ENCODE measurements at places on chromosomes 12 and 14.

DNA sequence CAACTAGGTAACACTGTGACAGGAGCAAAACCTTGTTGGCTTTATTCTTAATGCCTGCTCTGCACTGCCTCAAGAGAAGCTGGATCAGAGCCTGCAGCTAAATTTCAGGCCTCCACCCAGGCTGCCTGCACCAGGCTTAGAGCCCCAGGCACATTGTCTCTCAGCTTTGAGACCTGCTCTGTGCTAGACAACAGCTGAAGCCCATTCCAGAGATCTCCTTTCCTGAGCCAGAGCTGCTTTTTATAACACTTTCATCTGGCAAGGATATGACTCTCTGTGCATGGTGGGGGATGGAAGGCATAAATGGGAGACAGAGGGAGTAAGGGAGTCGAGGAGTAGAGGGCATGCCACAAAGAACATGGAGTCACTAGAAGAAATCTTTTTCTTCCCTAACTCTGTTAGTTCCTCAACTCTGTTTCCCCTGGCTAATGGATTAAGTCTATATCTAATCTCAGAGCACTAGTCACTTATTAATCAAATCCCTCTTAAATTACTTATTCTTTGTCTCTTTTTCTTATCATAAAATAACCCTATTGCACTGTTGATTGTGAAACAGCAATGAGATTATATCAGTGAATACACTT lies 27.1 kb upstream of the LUM start:
- no peak for DNase-seq

DNA sequence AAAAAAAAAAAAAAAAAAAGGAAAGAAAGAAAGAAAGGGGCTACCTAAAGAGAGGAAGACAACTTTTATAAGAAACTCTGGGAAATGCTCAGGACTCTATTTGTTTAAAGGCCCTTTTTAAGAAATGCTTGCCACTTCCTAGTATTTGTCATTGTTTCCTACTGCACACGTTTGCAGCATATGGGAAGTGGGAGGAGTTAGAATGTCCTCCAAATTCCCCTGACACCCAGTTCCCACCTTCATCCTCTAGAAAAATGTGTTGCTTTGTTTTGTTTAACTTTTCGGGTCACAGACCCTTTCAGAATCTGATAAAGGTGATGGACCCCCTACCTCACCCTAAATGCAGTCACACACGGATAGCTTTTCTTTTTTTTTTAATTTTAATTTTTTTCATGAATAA lies 40.8 kb downstream of the NINJ2 start:
- DNase-seq: no peak

DNA sequence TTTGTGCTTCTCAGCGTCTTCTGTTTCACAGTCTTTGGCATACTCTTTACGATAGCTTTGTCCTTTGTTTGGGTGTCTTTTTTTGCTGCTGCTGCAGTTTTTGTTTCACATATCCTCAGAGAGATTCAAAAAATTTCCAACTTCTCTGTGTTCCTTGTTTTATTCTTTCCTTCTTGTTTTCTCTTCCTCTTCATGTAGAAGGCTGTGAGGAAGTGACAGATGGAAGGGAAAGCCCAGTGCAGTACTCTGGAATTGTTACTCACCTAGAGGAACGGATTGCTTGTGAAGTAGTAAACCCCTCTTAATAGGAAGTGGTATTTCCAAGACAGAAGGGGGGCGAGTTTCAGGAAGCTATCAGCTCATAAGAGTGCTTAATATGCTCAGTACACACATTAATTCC lies 1.7 kb downstream of the CREBL2 start:
- DNase-seq: no peak

DNA sequence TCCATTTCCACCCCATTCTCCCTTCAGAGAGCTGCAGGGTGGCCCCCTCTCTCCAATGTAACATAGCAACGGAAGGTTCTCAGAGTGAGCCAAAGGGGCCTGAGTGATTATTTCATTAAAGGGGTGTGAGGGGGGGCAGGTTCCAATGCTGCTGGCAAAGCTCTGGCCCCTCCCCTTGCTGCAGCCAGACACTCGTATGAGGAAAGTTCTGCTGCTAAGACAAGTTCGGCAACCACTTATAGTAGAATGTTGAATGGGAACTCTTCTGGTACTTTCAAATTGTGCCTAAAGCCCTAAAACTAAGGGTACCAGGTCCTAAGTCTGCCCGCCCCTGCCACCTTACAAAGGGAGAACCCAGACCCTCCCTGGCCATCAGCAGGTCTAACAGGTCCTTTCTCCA lies 49.8 kb downstream of the PLEKHG3 start:
- DNase-seq: no peak

DNA sequence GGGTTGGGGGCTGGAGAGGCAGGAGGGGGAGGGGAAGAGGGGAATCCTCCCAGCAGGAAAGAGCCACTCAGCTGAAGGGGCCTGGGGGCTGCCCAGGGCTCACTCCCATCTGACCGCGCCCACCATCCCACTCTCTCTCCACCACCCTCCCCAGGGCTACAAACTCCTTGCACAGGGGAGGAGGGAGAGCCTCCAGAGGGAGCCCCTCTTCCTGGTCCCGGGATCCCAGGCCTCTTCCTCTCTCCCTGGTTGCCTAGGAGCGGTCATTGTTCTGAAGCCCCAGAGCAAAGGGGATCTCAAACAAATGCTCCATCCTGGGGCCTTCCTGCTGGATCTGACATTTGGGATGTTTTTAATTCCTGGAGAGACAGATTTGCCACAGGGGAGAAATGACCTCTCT lies 39.8 kb upstream of the DLK1 start:
- no peak for DNase-seq

DNA sequence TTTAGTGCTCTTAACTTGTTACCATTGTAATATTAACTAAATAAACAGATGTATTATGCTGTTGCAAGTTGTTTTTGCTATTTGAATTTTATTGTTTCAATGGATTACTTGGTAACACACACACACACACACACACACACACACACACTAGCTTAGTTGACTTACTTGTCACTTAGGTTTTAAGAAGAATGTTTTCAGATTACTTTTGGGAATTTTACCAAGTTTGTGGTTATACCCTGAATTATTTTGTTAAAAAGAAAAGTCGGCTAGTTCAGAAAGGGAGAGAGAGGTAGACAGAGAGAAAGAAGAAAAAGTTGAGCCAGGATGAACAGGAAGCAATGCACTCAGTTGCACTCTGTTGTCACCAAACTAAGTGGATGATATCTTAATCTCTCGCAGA lies 5.3 kb downstream of the SSTR1 start:
- DNase-seq: no peak

DNA sequence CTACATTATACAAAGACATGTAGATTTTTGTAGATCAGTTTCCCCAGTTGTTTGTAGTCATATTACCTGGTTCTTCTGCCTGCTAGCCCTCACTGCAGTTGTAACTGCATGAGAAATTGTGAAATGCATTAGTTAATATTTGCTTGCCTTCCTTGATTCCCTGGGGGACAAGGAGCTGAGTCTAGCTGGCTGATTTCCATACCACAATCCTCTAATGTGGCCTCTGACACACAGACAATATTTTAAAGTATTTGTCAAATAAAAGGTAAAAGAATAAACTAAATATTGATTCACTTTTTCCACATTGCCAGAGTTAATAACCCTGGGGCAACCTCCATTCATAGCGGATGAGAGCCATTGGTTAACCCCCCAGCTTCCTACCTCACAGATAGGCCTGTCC lies 128.8 kb upstream of the TMEM132C start:
- DNase-seq: no peak
